KBM-7 (cell line): ENCODE measurements at places on chromosomes 12 and 14.

DNA sequence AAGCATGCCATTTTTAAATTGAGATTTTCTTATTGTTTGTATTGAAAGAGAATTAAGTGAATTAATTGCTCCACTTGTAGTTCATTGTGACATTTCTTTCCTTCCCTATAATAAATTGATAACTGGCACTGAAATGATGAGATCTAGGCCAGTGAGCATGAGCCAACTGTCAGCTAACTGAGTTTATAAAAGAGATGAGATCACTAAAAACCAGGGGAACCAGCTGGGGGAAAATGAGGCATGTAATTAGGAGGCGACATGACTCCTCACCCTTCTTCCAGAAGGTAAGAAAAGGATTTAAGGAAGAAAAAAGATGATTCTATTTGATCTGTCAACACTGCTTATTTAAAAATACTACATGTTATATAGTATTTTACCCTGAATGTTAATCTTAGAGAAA is 104.5 kb upstream of the DNM1L start:
- no peak for DNase-seq

DNA sequence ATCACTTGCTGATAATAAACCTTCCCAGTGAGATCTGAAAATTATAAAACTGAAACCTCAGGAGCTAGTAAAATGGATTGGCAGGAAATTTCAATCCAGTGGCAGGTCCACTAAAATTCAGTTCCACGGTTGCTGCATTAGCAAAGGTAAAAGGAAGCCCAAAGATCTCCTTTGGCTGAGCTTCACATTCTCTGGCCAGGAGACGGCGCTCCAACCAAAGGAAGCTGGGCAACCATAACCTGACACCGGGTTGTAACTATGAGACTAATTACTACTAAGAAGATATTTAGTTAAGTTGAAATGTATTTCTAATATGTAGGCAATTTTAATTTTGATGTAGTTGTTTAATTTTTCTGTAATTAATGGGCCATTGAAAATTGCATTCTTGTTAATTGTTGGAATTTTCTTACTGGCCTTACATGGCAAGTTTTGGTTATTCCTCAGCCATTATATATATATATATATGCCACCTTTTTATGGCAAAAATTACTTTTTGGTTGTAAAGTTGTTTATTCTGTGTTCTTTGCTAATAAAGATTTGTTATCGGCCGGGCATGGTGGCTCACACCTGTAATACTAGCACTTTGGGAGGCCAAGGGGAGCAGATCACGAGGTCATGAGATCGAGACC is 17.0 kb downstream of the OR8S1 start:
- peak; percentile 59 for DNase-seq

GRCh38 chr12:6167327-6168280 is 32.6 kb upstream of the CD9 start:
- peak; percentile 88 for DNase-seq

GRCh38 chr14:66426451-66426850 is 59.7 kb upstream of the CCDC196 start:
- DNase-seq: no peak

DNA sequence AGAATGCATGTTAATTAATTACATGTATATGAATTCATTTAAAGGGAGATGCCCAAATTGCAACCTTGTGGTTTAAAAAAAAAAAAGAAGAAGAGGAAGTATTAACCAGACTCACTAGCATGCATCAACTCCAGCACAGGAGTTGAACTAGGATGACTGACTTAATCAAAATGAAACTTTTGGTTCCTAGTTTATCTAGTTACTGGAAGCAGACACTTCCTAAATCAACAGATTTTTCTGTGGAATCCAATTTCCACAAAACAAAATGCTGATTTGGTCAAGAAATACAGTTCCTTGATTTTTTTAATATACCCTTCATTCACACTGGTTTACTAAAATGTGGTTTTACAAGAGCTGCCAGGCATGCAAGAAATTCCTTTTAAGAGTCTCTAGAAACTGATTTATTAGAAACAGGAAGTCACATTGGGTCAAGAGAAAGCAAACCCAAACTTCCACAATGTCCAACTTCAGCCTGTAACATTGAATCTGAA is 41.6 kb downstream of the ITPR2 start:
- peak; percentile 60 for DNase-seq

GRCh38 chr12:47111392-47111778 is 31.6 kb upstream of the AMIGO2 start:
- no peak for DNase-seq

DNA sequence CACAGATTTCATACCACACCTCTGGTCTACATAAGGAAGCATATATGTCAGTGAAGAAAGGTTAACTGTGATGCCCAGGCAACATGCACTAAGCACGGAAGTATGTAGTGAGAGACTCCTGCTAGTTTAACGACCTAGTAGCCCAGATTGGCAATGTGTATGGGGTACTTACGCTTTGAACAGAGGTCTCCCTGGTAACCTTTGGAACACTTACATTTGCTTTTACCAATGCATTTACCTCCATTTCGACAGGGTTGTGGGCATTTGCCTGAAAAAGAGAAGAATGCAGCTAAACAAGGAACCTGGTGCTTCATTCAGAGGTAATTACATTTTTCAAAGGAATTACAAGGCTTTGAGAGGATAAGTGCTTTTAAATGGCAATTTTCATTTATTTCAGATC is 65.2 kb downstream of the WIF1 start:
- DNase-seq: no peak

DNA sequence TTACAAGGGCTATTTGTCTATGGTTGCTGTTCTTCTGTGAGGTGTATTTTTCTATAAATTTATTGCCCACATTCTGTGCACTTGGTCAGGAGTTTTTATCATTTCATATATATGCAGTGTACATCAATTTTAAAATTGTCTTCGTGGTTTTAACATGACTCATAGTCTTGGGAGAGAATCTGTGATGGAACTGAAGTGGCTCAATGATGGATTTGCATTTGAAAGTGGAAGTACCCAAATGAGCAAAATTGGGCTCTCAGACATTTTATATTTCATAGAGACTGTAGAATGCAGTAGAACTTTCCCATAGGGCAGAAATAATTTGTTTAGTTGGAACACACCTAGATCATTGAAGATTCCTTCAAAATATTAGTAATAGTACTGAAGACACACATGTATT is 1.9 kb upstream of the SCFD1 start:
- no peak for DNase-seq

- DNase-seq: peak; percentile 83
These were observed 9.5 kb downstream of the NOC4L start for GRCh38 chr12:132153501-132154340.
